ENCODE measurements at places on chromosomes 2 and 18. TPM values are rescaled to one million over a fixed set of nuclear protein-coding genes. Genes with fewer than 3 reads are reported as not detected.

Gene MDH1
- total RNA-seq = 225 TPM

Gene CCDC85A
- total RNA-seq = 12.1 TPM

Gene AGXT
- 0.17 TPM for total RNA-seq

Gene ENOSF1
- 48.3 TPM for total RNA-seq

Gene APCDD1
- 91.9 TPM for total RNA-seq

Gene SP5
- total RNA-seq = 5.5 TPM

Gene DPP10
- total RNA-seq = 83.0 TPM

Gene LCT
- total RNA-seq = 0.10 TPM

Gene GALNT14
- total RNA-seq = 8.4 TPM

Gene GNAL
- total RNA-seq = 67.0 TPM

Gene CNDP1
- 2.4 TPM for total RNA-seq

Gene FLACC1
- 5.0 TPM for total RNA-seq

Gene IGFBP5
- 292 TPM for total RNA-seq

Gene OR6B2
- total RNA-seq = not detected

Gene COBLL1
- 31.3 TPM for total RNA-seq

Gene SLC23A3
- total RNA-seq = 0.69 TPM

Gene PIAS2
- total RNA-seq = 59.8 TPM

Gene SOX11
- total RNA-seq = 26.8 TPM

Gene KYNU
- total RNA-seq = 1.4 TPM

Gene EMILIN1
- total RNA-seq = 46.2 TPM

Gene ERFE
- total RNA-seq = 1.8 TPM

Gene RGPD4
- not detected for total RNA-seq

Gene SKOR2
- 1.3 TPM for total RNA-seq

Gene MEP1B
- total RNA-seq = 0.11 TPM

Gene ASAP2
- 30.5 TPM for total RNA-seq

Gene HOXD1
- total RNA-seq = 0.66 TPM

Gene PPIG
- 54.1 TPM for total RNA-seq

Gene UGT1A8
- not detected for total RNA-seq

Gene CD8A
- total RNA-seq = 0.88 TPM

Gene CCDC121
- 9.7 TPM for total RNA-seq

Gene CKAP2L
- total RNA-seq = 7.9 TPM

Gene NLRC4
- total RNA-seq = 1.4 TPM

Gene IL37
- total RNA-seq = not detected

Gene DLGAP1
- 30.7 TPM for total RNA-seq

Gene SERPINB2
- total RNA-seq = 0.28 TPM

Gene IL1F10
- total RNA-seq = not detected

Gene HIBCH
- 42.1 TPM for total RNA-seq

Gene CEBPZOS
- total RNA-seq = 32.6 TPM

Gene C2orf78
- total RNA-seq = not detected
